ENCODE measurements at places on chromosomes 5 and 9. TPM values are rescaled to one million over a fixed set of nuclear protein-coding genes. Genes with fewer than 3 reads are reported as not detected.

Gene GAS1
- 85.8 TPM for total RNA-seq

Gene NMUR2
- not detected for total RNA-seq

Gene C8G
- total RNA-seq = not detected

Gene SPINK4
- total RNA-seq = 0.74 TPM

Gene GLRX
- total RNA-seq = 51.0 TPM

Gene C5orf47
- not detected for total RNA-seq

Gene ROR2
- 29.4 TPM for total RNA-seq

Gene AK8
- total RNA-seq = 0.37 TPM

Gene ZNG1F
- 3.3 TPM for total RNA-seq

Gene CCDC152
- total RNA-seq = 1.6 TPM

Gene CDO1
- total RNA-seq = 7.7 TPM

Gene LCN9
- not detected for total RNA-seq

Gene F2RL2
- 5.4 TPM for total RNA-seq

Gene GPX3
- 35.2 TPM for total RNA-seq

Gene IFNA13
- total RNA-seq = not detected

Gene S100Z
- not detected for total RNA-seq

Gene CARTPT
- total RNA-seq = not detected

Data from smooth muscle cell of bladder (primary cell).